Activated CD8-positive, alpha-beta memory T cell treated with anti-CD3 and anti-CD28 coated beads for 48 hours (primary cell): ENCODE measurements at places on chromosomes 2 and 18.
A peak's percentile ranks its signal among the peaks of the same experiment; 100 is the strongest.

DNA sequence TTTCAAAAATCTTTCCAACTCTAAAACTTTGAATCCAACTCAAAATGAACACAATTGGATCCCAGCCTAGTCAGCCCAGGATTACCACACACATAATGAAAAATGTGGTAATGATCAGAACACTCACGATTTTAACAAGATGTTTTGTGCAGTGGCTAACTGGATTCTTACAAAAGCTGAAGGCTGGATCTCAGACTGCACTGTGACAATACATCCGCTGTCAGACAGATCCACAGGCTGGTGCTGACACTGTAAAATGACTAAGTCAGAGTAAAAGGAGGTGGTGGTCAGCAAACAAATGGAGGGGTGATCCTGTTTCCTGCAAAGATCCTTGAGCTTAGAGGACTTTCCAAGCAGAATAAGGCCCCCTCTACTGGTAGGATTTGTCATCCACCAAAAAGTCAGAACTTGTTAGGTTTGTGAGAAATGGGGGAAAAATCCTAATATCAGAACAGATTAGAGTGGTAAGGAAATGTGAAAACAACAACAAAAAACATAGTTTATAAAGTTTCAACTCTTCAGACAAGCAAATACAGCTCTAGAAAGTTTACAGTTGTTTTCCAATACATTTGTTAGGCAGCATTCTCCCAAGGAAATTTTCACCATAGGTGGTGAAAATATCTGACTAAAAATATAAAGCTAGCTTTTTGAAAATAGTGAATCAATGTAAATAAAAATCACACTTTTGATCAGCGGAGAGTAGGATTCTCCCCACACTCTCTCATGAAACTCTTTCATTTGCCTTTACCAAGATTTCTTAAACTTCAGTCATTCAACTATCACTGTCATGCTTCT is 211.9 kb downstream of the AGPS start:
- no peak for DNase-seq

- DNase-seq, result no peak
Measured at GRCh38 chr2:16100006-16100405, 159.7 kb downstream of the MYCN start.

DNA sequence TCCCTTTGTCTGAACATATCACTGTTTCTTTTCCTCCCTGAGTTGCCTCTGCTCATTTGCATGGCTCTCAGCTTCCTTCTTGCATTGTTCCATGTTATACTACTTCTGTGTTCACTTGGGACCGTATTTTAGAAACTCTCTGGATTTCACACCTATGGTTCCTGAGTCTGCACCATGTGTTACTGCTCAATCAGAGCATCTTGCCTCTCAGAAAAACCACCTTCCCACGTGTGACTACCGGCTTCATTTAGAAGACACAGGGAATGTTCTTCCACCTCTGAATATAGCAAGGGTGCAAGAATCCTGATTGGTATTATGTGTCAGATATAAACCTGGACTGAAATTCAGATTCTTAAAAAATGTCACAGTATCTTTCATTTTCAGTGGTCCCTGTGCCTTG is 731.2 kb downstream of the TDRD15 start:
- DNase-seq, result no peak

- DNase-seq, result no peak
Measured at GRCh38 chr18:75264926-75265597, 54.5 kb downstream of the TSHZ1 start.

- DNase-seq, result peak; percentile 74
Measured at GRCh38 chr2:111120253-111121027, at the start of gene BCL2L11. BCL2L11 (plus strand) TSS chr2:111120914; CDS start chr2:111123746, 2,832 bp downstream.

DNA sequence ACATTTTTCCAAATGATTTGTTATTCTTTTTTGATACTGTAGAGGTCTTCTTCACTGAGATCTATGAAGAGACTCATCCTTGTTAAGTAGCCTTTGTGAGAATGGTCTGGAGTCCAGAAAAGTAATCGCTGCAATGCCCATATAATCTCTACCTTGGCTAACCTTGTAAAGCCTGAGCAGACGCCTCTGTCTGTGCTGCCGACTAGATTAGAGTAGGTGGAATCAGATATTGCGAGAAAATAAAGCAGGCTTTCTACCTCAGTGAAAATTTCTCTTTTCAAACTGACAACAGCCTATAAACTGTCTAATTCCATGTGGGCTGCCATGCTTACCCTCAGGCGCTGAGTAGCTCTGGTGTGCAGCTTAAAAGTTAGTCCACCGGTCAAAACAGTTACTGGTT is 17.5 kb upstream of the CERS6 start:
- no peak for DNase-seq

- DNase-seq, result no peak
Measured at GRCh38 chr2:55089726-55090125, 39.5 kb upstream of the RTN4 start.

DNA sequence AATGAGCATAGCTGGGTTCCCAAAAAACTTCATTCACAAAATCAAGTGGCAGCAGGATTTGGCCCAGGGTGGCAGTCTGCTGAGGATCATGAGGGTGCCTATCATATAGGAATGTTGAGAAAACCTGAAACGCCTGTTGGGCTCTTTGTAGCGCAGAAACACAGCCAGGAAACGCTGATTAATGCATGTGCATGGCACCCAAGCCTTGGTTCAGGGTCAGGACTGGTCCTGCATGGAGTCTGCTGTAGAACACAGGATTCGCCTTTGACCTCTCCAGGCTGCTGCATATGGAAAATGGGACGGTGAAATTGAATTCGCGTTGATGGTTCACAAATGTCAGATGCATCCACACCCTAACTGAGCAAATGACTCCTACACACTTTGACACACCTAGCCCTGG is 227.9 kb upstream of the COPS8 start:
- no peak for DNase-seq

DNA sequence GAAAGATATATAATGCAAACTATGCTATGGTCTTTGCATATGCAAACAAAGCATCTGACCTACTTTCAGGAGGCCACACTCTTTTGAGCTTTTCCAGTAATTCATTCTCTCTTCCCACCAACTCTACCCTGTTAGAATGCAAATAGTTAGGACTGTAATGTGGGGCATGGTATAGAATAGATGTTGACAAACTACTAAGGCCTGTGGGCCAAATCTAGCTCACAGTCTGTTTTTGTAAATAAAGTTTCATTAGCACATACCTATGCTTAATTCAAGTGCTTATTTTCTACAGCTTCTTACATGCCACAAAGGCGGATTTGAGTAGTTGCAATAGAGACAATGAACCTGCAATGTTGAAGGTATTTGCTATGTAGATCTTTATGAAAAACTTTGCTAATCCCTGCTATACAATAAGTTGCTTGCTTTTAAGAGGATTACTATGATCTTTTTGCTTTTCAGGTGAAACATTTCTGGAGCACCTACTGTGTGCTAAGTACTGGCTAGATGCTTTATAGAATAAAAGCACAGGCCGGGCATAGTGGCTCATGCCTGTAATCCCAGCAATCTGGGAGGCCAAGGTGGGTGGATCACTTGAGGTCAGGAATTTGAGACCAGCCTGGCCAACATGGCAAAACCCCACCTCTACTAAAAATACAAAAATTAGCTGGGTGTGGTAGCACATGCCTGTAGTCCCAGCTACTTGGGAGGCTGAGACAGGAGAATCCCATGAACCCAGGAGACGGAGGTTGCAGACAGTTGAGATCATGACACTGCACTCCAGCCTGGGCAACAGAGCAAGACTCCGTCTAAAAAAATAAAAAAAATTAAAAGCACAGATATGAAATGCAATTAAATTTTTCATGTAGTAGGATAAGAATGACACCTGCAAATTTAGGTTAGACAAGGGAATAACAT is 267.8 kb downstream of the DPP10 start:
- DNase-seq, result no peak

GRCh38 chr2:201182650-201183364 is at the start of gene CASP10:
CASP10 (plus strand) TSS chr2:201183141; CDS start chr2:201185778, 2,637 bp downstream.
- DNase-seq, result no peak

DNA sequence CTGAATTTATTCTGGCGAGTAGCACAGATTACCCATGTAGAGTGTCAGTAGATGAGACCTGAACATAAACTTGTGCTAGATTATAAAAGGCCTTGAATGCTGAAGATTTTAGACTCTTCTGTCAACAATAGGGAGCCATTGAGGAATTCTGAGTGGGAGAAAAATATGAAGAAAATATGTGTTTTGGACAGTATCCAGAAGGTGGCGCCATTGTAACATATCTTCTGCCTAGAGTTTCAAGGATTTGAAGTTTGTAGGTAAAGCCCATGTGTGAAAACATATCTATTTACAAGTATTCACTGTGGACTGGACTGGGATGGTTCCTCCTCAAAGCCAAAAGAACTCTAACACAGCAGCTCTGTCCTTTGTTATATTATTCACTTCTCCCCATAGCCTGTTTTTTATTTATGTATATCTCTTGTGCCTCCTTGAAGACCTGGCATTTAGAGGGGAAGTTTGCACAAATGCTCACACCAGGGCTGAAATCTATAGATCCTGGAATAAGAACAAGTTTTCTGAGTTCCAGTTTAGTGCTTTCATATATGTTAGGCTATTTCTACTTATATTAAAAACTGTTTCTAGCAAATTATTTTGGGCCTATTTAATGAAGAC is 124.9 kb downstream of the RDH14 start:
- no peak for DNase-seq

- DNase-seq, result no peak
Measured at GRCh38 chr2:69770193-69770702, 28.3 kb downstream of the ANXA4 start.

DNA sequence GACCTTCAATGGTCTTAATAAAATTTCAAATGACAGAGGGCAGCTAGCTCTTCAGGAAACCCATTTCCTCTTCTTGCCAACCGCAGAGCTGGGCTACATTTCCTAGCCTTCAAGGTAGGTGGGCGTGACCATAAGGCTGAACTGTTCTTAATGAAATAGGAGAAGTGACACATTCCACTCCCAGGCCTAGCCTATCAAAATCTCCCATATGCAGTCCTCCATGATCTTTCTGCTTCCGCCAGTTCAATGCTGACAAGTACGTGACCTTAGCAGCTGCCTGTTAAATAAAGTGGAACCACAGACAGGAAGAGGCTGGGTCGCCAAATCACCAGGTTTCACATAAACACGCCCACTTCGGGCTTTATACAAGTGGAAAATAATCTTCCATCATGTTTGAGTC is 13.2 kb downstream of the SERPINE2 start:
- no peak for DNase-seq

DNA sequence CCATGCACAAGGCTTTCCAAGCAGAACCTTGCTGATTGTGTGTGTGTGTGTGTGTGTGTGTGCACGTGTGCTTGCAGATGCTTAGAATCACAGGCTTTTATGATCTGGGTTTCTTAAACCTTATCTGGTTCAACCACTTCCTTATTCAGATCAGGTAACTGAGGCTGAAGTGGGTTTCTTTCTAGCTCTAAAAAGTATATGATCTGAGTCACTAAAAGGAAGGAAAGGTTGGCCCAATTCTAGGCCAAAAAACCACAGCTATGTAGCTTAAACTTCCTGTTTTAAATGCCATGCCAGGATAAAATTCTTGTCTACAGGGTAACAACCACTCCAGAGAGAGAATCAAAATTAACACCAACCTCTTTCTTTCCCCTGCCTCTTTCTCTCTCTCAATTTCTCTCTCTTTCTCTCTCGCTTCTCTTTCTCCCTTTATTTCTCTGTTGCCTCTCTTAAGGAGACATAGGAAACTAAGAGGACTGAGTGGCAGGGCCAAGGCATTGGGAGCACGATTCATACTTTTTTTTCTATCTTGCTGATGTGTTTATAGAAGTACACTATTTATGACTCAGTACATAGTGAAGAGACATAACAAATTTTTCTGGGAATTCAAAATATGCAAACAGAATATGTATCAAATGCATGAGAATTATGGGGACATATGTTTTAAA is 140.3 kb downstream of the TRIB2 start:
- no peak for DNase-seq

DNA sequence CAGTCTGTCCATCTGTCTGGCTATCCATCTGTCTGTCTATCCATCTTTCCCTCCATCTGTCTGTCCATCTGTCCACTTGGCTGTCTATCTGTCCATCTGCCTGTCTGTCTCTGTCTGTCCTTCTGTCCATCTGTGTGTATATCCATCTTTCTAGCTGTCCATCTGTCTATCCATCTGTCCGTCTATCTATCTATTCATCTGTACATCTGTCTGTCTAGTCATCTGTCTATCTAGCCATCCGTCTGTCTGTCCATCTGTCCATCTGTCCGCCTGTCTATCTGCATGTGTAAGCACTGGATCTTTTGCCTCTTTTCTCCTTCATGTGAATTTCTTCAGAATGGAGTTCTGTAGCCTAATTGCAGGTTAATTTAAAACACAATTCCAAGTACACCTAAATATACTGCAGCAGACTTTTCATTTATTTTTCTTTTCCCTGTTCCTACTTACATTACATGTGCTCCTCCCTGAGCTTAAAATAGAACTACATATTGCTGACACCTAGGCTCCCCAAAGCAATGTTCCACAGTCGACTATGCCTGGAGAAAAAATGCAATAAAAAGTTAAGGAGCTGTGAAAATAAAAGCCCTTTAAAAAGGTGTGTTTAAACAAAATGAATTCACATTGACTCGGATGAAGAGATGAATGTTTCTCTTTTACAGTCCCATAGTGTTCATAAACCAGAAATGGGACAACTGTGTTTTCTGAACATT is 37.4 kb upstream of the TXNDC2 start:
- DNase-seq, result no peak

- DNase-seq, result no peak
Measured at GRCh38 chr2:1840046-1840445, 95.7 kb upstream of the PXDN start.

GRCh38 chr2:240998995-240999791 is 775 bp downstream of the SNED1 start:
- DNase-seq, result no peak

GRCh38 chr2:205848601-205849000 is 166.3 kb downstream of the NRP2 start:
- DNase-seq, result no peak

- no peak for DNase-seq
Measured at GRCh38 chr2:197256021-197256420, 54.6 kb downstream of the ANKRD44 start.

DNA sequence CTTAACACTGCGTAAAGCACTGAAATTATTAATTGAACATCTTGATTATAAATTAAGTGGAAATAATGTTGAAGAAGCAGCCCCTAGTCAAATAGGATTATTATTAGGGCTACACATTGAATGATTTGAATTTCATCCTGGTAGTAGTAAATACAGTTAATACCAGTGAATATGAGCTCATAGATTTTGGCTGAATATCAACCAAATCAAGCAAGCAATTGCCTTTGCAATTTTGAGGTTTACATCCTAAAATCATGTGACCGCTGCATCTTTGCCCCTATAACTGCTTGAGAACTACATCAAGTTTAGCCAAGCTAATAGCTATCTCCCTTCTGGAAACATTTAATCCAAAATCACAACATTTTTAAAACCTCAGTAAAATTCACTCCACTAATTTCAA is 801.2 kb upstream of the PIK3C3 start:
- DNase-seq, result no peak

- DNase-seq, result no peak
Measured at GRCh38 chr2:46029332-46029811, 267.8 kb upstream of the EPAS1 start.
